ENCODE measurements at places on chromosomes 7 and 10. TPM values are rescaled to one million over a fixed set of nuclear protein-coding genes. Genes with fewer than 3 reads are reported as not detected.
A peak's percentile ranks its signal among the peaks of the same experiment; 100 is the strongest.

The GIMAP6 gene
- 0.89 TPM for total RNA-seq

The C1QL3 gene
- not detected for total RNA-seq

The ZNF853 gene
- 30.9 TPM for total RNA-seq

The DPYSL4 gene
- total RNA-seq: not detected

The PTPN20 gene
- total RNA-seq: 15.2 TPM

The ANKRD30A gene
- total RNA-seq: not detected

The NANOS1 gene
- total RNA-seq: under 0.01 TPM

The KAZALD1 gene
- total RNA-seq: 2.2 TPM

The SLC16A12 gene
- total RNA-seq: 3.1 TPM

The SYT15B gene
- not detected for total RNA-seq

DNA sequence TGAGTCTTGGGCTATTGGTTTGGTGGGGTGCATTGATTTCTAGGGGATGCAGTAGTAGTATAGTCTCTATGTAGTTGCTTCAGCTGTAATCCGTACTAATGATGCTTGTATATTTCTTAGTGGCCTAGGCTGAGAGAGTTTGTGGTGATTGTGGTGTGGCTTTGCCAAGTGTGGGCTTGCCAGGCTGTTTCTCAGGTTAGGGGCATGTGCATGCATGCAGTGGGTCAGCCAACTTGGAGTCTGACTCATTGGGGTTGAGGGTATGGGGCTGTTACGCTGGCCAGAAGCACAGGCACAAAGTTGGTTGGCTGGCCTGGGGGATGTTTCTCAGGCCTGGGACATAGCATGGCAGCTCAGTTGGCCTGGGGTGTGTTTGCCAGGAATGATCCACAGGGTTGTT is 25.7 kb upstream of the PLA2G12B start:
- H3K27ac ChIP-seq: no peak overlapping the region
- H3K36me3 ChIP-seq: no peaks in the 10 kb centered on the region
- no peak overlapping the region for H3K4me3 ChIP-seq
- no peaks in the 10 kb centered on the region for H3K27me3 ChIP-seq

DNA sequence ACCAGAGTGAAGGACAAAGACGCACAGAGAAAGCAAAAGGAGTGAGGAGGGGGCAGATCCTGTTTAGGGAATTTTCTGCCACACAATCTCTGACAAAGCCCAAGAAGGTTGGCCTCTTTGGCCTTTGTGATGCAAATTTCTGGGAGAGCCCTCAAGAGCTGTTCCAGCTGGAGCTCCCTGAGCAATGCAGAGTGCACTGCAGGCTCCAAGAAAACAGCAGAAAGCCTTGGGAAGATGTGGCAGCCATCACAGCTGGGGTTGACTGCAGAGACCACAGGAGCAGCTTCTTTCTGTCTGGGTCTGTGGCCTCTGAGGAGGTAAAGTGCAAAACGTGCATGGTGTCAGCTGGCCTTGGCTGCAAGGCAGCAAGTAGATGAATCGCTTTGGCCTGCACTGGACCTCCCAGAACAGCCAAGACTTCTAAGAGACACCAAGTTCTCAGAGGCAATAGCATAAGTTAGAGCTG is 200.2 kb downstream of the ELMO1 start:
- no peaks in the 10 kb centered on the region for H3K27me3 ChIP-seq
- DNase-seq: no peak
- no peaks in the 10 kb centered on the region for H3K36me3 ChIP-seq
- no peak overlapping the region for H3K27ac ChIP-seq
- H3K4me3 ChIP-seq: no peak overlapping the region

DNA sequence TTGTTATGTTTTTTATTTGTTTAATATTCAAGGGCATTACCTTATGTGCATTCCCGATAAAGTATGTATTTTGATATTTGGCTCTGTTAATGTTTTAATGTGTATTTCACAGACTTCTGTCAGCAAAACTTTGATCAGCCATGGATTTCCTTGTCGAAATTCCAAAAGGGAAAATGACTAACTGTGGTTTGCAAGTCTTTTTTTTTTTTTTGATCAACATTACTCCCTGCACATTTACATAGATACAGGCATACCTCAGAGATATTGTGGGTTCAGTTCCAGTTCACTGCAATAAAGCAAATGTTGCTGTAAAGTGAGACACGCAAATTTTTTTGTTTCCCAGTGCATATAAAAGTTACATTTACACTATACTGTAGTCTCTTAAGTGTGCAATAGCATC is 351.9 kb downstream of the CXCL12 start:
- H3K27ac ChIP-seq: peak overlapping the region; percentile 38
- no peak for DNase-seq
- no peak overlapping the region for H3K4me3 ChIP-seq
- H3K4me1 ChIP-seq: peaks cover 20% of the 10 kb centered on the region
- H3K36me3 ChIP-seq: no peaks in the 10 kb centered on the region
- no peaks in the 10 kb centered on the region for H3K27me3 ChIP-seq

- H3K4me3 ChIP-seq: no peak overlapping the region
- no peaks in the 10 kb centered on the region for H3K27me3 ChIP-seq
- H3K36me3 ChIP-seq: no peaks in the 10 kb centered on the region
- DNase-seq: no peak
- H3K27ac ChIP-seq: no peak overlapping the region
Observed at GRCh38 chr10:77101341-77101740, 536.3 kb downstream of the KCNMA1 start.

- H3K36me3 ChIP-seq: no peaks in the 10 kb centered on the region
- DNase-seq: peak; percentile 46
- H3K27me3 ChIP-seq: no peaks in the 10 kb centered on the region
- no peak overlapping the region for H3K27ac ChIP-seq
Observed at GRCh38 chr10:34168439-34168838, 646.7 kb downstream of the PARD3 start.

DNA sequence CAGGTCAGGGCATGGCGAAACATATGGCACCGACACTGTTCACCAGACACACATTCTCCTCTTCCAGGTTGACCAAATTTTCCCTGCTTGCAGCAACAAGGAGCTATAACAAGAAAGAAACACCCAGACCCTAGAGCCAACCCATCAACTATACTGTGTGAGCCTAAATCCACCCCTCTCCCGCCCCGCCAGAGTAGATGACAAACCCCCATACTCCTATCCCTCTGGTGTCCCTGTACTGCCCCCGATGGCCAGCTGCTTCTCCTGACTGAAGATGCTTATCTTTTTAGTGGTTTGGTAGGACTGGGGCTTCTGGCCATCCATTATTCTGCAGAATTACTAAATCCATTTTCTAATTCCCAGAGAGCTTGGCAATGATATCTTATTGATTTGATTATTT is 70.1 kb upstream of the EEPD1 start:
- peaks cover 12% of the 10 kb centered on the region for H3K4me1 ChIP-seq
- H3K36me3 ChIP-seq: no peaks in the 10 kb centered on the region
- no peak for DNase-seq
- no peak overlapping the region for H3K27ac ChIP-seq

GRCh38 chr7:142813699-142814098 is 41.2 kb upstream of the EPHB6 start:
- no peaks in the 10 kb centered on the region for H3K4me1 ChIP-seq
- H3K27ac ChIP-seq: no peak overlapping the region
- no peaks in the 10 kb centered on the region for H3K36me3 ChIP-seq

DNA sequence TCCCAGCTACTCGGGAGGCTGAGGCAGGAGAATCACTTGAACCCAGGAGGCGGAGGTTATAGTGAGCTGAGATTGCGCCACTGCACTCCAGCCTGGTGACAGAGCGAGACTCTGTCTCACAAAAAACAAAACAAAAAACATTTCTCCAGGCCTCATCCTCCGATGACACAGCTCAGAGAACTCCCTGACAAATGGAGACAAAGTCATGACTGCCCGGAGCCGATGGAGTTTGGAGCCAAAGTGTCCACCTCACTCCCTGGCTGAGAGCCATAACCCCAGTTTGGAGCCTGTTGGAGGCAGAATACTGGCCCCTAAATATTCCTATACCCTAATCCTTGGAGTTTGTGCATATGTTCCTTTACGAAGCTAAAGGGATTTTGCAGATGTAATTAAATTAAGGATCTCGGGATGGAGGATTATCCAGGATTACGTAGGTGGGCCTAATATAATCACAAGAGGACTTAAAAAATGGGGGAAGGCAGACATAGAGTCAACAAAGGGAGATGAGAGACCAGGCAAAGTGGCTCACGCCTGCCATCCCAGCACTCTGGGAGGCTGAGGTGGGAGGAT is 22.7 kb downstream of the SSC4D start:
- peaks cover 3% of the 10 kb centered on the region for H3K4me1 ChIP-seq
- no peak overlapping the region for H3K27ac ChIP-seq
- no peaks in the 10 kb centered on the region for H3K36me3 ChIP-seq
- no peak overlapping the region for H3K4me3 ChIP-seq

GRCh38 chr10:124065382-124066125 is 27.8 kb downstream of the CHST15 start:
- no peaks in the 10 kb centered on the region for H3K36me3 ChIP-seq
- DNase-seq: no peak
- H3K27me3 ChIP-seq: no peaks in the 10 kb centered on the region
- H3K4me3 ChIP-seq: no peak overlapping the region
- H3K4me1 ChIP-seq: peaks cover 25% of the 10 kb centered on the region

GRCh38 chr7:23011222-23011924 is 2.6 kb downstream of the HYCC1 start:
- DNase-seq: no peak
- H3K4me3 ChIP-seq: no peak overlapping the region
- peaks cover 7% of the 10 kb centered on the region for H3K4me1 ChIP-seq
- H3K27ac ChIP-seq: no peak overlapping the region
- H3K36me3 ChIP-seq: no peaks in the 10 kb centered on the region
- no peaks in the 10 kb centered on the region for H3K27me3 ChIP-seq

GRCh38 chr10:31650010-31650409 is 278.6 kb downstream of the ARHGAP12 start:
- no peak for DNase-seq
- peak overlapping the region; percentile 76 for H3K27ac ChIP-seq
- no peaks in the 10 kb centered on the region for H3K36me3 ChIP-seq
- H3K27me3 ChIP-seq: no peaks in the 10 kb centered on the region

DNA sequence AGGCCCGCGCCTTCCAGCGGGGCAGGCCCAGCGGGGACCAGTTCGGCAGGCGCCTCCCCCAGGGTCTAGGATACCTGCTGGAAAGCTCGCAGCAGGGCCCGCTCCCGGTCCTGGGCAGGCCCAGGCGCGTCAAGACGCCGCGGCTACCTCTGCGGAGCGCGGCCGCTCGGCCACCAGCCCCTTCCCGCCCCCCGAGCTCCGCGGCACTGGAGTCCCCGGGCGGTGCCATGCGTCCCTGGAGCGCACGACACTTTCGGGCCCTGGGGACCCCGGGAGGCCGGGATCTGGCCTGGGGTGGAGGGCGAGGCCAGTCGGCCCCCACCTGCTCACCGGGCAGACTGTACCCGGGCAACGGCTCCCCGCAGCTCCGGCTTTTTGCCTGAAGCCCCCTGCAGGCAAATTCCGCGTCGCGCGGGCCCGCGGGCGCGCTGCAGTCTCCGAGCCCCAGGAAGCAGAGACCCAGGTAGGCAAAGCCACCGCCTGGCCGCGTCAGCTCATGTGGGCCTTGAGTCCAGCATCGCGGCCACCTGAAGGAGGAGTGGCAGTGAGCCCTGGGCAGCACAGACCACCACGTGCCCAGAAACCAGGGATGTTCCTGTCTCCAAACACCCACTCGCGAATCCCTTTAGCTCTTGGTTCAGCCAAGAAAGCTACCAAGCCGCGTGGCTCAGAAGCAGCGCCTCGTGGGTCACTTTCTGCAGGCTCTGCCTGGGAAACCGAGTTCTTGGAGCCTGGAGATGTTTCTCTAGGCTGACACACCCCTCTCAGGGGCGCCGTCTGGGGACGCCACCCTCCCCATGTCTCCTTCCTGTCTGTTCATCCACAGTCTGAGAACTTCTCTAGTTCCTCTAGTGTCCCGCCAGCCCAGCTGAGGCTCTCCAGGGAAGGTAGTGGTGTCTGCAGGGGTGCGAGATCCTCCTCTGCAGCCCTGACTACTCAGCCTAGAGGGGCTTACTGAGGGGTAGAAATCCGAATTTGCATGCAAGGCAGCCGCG is 46.1 kb upstream of the APBB1IP start:
- peaks cover 6% of the 10 kb centered on the region for H3K4me1 ChIP-seq
- no peak overlapping the region for H3K27ac ChIP-seq
- no peak for DNase-seq
- H3K36me3 ChIP-seq: no peaks in the 10 kb centered on the region
- H3K27me3 ChIP-seq: peaks cover 26% of the 10 kb centered on the region

DNA sequence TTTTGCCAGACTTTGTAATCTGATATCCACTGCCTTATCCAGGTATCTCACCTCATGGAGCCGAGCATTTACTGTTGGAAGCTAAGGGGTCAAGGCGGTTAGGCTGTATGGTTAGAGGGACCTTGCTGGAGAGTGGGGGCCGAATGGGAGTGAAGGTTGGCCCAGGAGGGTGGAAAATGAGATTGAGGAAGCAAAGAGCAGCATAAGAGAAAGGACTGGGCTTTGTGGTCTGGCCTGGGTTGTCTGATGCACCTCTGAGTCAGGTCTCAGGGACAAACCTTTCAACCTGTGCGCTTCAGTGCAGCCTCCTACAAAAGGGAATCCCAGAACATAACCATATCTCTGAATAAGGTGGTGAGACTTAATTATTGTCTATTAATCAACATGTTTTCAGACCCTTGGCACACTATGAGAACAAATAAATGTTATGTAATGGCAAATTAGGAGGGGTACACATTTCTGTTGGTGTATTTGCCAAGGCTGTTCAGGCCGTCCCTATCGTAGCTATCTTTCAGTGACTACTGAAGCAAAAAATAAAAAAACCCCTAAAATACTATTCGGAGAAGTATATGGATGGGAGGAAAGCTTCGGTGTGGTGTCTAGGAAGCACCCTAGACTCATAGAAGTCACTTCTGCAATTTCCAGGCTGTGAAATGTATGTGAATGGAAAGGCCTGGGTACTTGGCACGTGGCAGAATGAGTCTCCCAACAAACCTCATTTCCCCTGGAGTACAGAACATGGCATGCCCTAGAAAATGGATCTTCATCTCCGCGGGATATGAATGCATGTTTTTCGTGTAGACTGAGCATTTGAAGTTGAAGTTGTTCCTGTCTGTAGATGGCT is 4.3 kb downstream of the CAMK1D start:
- H3K4me1 ChIP-seq: peaks cover 41% of the 10 kb centered on the region
- H3K4me3 ChIP-seq: no peak overlapping the region
- no peak overlapping the region for H3K27ac ChIP-seq
- DNase-seq: no peak
- H3K36me3 ChIP-seq: no peaks in the 10 kb centered on the region

- no peaks in the 10 kb centered on the region for H3K4me1 ChIP-seq
- no peaks in the 10 kb centered on the region for H3K27me3 ChIP-seq
- H3K27ac ChIP-seq: no peak overlapping the region
- no peak for DNase-seq
- H3K36me3 ChIP-seq: no peaks in the 10 kb centered on the region
Observed at GRCh38 chr7:50229964-50230363, 74.6 kb upstream of the IKZF1 start.

- peaks cover 52% of the 10 kb centered on the region for H3K4me1 ChIP-seq
- peak overlapping the region; percentile 68 for H3K27ac ChIP-seq
- no peaks in the 10 kb centered on the region for H3K27me3 ChIP-seq
Observed at GRCh38 chr7:74581916-74582440, 75.5 kb upstream of the GTF2I start.

GRCh38 chr7:51080216-51080615 is 236.4 kb downstream of the COBL start:
- peaks cover 35% of the 10 kb centered on the region for H3K36me3 ChIP-seq
- no peak for DNase-seq
- H3K4me3 ChIP-seq: no peak overlapping the region
- no peaks in the 10 kb centered on the region for H3K27me3 ChIP-seq
- H3K27ac ChIP-seq: no peak overlapping the region

GRCh38 chr7:26723129-26723528 is 141.3 kb downstream of the SKAP2 start:
- H3K36me3 ChIP-seq: no peaks in the 10 kb centered on the region
- no peaks in the 10 kb centered on the region for H3K27me3 ChIP-seq
- no peaks in the 10 kb centered on the region for H3K4me1 ChIP-seq
- DNase-seq: no peak

All from stomach (tissue), 19 donors.